ENCODE measurements at places on chromosomes 1 and 21.

DNA sequence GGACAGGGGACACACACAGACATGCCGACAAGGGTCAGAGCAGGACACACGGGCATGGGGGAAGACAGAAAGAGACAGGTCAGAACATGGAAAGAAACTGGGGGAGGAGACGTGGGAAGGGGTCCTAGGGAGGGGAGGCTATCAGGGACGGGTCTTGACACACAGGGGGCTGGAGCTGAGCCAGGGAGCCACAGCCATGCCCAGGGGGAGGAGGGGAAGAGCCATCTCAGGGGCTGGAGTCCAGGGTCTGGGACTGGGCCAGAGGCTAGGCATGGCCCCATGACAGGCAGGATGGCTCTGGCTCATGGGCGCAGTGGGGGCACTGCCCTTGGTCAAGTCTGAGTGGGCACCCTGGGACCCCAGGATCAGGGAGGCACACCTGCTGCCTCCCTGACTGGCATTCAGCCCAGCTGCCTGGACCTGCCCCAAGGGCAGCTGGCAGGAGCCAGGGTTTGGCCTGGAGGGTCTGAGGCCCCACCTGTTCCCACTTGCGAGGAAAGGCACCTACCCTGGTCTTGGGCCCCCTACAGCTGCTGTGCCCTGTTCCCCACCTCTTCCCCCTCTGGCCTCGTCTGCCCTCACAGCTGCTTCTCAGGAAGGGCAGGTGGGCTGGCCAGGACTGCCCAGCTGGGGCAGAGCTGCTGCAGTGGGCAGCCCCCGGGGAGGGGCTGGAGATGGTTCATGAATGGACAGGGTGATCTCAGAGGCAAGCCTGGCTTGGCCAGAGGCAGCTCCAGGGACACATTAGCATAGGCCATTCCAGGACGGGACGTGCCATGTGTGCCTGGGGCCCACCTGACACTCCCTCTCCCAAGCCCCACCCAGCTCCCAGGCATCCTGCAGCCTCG, 42.9 kb downstream of the HSPG2 start:
- no peak for DNase-seq

DNA sequence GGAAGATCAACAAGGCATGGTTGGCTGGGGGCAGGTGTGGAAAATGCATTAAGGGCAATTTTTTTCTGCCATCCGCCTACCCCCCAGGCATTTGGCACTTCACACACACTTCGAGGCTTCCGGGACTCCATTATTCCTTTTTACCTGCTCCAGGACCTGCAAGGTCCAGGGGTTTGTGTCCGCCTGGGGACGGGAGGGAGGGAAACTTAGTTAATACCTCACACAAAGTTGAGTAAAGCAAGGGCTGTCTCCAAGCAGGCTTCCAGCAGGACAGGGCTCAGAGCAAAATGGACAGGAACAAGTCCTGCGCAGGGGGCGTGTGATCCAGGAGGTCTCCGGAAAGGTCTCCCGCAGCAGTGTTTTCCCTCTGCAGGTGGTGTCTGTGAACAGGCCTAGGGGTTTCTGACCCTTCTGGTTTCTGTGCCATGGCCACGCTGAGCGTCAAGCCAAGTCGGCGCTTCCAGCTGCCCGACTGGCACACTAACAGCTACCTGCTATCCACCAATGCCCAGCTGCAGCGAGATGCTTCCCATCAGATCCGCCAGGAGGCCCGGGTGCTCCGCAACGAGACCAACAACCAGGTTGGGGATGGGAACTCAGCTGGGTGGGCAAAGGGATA, 712 bp downstream of the TEKT2 start:
- DNase-seq: no peak

DNA sequence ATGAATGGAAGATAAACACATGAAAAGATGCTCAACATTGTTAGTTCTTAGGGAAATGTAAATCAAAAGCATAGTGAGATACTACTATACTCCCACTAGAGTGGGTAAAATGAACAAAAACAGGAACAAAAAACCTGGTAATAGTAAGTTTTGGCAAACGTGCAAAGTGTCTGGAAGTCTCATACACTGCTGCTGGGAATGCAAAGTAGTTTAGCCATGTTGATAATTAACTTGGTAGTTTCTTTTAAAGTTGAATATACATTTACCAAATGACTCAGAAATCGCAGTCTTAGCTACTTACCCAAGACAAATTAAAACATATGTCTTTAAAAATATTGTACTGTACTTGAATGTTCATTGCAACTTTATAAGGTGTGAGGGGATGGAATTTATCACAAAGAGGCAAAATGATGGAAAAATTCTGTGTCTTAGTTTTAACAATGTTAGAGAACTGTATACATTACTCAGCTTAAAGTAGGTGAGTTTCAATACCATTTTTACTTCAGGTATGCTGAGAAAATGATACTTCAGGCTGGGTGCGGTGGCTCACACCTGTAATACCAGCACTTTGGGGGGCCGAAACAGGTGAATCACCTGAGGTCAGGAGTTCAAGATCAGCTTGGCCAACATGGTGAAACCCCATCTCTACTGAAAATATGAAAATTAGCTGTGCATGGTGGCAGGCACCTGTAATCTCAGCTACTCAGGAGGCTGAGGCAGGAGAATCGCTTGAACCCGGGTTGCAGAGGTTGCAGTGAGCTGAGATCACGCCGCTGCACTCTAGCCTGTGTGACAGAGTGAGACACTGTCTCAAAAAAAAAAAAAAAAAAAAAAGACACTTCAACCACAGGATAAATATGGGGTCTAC, 102.3 kb downstream of the PDE4B start:
- DNase-seq: no peak

DNA sequence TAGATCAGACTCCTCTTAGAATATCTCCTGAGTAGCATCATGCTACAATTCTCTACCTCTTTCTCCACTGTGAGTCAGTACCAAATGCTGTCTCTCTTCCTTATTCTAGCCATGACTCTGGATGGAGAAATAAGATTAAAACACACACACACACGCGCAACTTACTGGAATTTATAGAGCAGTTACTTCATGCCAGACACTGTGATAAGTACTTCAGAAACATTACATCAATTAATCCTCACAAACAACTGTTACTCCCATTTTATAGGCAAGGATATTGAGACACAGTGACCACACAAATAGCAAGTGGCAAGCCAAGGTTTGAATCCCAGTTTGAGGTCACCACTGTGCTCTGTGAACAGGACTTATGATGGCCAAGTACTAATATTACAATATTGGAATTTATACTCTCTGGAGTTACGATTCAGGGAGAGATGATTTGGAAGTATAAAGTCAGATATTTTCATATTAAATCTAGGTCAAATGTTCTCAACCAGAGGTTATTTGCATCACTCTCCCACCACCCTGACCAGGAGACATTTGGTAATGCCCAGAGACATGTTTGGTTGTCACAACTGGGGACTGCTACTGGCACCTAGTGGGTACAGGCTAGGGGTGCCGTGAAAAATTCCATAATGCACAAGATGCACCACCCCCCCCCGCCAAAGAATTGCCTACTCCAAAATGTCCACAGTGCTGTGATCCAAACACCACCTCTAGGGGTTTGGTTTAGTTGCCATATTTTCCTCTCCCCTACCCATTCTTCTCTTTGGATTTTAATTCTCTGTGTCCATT, 221.6 kb downstream of the LTN1 start:
- DNase-seq: no peak

- DNase-seq: no peak
These were observed 353.0 kb upstream of the RUNX1 start for GRCh38 chr21:35402061-35402460.

DNA sequence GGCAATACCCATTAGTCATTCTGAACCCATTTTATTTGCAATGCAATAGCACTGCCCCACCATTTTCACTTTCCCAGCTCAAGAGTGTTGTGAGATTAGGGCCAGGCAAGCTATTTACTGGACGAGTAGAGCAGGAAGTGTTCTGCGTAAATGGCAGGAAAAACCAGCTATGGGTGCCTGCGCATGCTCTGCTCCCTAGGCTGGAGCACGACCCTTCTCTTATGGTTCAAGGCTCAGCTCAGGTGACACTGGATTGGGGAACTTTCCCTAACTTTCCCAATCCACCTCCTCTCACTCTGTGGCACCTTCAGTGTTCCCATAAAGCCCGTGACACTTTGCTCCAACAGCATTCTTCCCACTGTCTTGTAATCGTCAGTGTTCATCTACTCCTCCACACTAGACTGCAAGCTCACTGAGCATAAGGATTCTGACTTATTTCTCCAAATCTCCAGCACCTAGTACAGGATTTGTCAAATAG, 3.6 kb upstream of the MAN1A2 start:
- DNase-seq: peak; percentile 9

- no peak for DNase-seq
These were observed 50.3 kb upstream of the TARBP1 start for GRCh38 chr1:234529095-234529949.

DNA sequence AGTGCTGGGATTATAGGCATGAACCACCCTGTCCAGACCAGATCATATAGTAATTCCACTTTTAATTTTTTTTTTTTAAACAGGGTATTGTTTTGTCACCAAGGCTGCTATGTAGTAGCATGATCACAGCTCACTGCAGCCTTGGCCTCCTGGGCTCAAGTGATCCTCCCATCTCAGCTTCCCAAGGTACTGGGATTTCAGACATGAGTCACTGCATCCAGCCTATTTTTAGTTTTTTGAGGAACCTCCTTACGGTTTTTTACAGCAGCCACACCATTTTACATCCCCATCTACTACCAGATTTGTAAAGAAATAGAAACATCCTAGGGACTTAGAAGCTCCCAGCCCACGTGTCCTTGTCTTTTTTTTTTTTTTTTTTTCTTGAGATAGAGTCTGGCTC, 24.0 kb downstream of the L1TD1 start:
- DNase-seq: no peak

GRCh38 chr1:15953294-15953771, 22.6 kb downstream of the ZBTB17 start:
- DNase-seq: no peak

GRCh38 chr1:189708674-189709073, 769.0 kb downstream of the BRINP3 start:
- no peak for DNase-seq

GRCh38 chr1:22710701-22711049, at the start of gene EPHB2:
Gene EPHB2 (plus strand): TSS chr1:22710839. CDS start chr1:22710983, 144 bp downstream.
- DNase-seq: peak; percentile 44

GRCh38 chr1:66704177-66704875, 47.9 kb upstream of the DYNLT5 start:
- no peak for DNase-seq

GRCh38 chr1:200029035-200029821, 1.7 kb downstream of the NR5A2 start:
- DNase-seq: no peak

DNA sequence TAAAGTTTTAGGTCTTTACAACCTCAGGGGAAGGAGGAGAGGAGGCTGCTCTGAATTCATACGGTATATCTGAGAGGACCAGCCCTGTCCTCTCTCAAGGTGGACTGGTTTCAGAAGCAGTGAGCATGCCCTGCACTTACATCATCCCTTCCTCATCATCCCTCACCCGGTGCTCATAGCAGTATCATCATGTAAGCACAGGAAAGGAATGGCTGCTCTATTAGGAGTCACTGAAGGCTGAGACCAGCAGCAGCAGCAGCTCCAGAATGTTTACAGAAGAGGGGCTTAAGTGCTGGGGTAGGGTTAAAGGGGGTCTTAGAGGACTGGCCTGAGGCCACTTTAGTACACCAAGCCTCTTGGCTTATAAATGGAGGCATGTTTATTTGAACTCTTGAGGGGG, 185.9 kb downstream of the AK5 start:
- DNase-seq: no peak

DNA sequence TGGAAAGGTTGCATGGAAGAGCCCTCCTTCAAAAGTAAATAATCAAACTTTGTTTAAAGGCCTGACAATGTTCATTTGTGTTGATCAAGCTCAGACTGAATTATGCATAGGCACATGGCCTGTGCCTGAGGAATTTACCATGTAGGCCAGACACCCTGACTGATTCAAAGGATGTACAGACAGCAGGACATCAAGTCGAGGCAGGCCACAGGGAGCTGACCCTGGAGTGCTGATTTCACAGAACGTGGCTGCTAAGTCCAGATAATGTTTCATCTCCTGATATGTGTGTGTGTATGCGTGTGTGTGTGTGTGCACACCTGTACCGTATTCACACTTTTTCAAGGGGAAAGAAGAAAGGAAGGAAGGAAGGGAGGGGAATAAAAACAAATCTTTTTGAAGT, 34.1 kb downstream of the NAV1 start:
- no peak for DNase-seq

- DNase-seq: no peak
These were observed 72.5 kb downstream of the IFI44 start for GRCh38 chr1:78722105-78722504.

GRCh38 chr1:180192172-180192571, 37.5 kb downstream of the QSOX1 start:
- no peak for DNase-seq

DNA sequence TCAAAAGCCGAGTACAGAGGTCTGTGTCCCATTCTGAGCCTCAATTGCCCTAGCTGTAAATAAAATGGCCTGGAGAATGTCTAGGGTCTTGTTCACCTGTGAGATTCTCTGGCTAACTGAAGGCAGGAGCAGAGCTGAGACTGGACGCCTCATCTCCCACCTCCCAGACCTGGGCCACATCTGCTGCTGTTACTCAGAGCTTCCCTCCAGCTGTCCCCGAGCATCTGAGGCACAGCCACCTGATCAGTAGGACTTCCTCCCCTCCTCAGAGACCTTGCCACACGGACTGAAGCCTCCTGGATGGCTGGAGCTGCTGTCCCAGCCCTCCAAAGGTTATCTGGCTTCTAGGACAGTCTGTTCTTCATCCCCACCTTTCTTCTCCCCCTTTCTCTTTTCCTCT, 62.4 kb downstream of the TMEM53 start:
- no peak for DNase-seq

GRCh38 chr1:153614189-153614900, 1.4 kb upstream of the S100A16 start:
- no peak for DNase-seq

GRCh38 chr1:167683641-167684502, 37.9 kb upstream of the MPZL1 start:
- DNase-seq: no peak

DNA sequence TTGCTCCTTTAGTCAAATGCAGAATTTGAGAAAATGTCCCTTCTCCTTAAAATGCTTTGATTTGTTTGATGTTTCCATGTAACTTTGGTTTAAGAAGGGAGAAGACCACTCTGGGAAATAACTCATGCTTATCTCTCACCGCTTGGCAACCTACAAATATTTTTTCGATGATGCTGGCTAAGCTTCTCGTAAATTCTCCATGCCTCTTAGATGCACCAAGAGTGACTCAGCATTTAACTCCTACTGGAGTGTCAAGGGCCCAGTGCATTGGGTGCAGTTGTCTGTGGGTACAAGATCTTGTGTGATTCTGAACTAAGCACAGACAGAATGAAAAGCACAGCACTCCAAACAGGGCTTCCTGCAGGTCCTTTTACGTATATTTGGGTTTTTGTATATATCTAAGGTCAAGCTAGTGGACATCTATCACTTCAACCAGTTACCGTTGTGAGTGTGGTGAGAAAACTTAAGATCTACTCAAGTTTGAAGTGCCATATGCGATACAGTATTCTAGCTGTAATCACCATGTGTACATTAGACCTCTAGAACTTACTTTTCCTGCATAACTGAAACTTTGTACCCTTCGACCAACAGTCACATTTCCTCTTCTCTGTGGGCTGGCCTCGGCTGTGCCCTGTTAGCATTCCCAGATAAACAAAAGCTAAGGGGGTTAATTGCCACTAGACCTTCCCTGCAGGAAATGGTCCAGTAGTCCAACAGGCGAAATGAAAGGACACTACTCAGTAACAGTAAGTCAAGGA, 55.8 kb downstream of the COL18A1 start:
- no peak for DNase-seq

- no peak for DNase-seq
These were observed 1.8 kb upstream of the COA6 start for GRCh38 chr1:234371414-234371813.

GRCh38 chr1:92756537-92756936, 28.4 kb downstream of the EVI5 start:
- no peak for DNase-seq

GRCh38 chr1:53187401-53187800, 9.2 kb upstream of the CPT2 start:
- DNase-seq: no peak
